ENCODE measurements at places on chromosomes 3 and 15.

DNA sequence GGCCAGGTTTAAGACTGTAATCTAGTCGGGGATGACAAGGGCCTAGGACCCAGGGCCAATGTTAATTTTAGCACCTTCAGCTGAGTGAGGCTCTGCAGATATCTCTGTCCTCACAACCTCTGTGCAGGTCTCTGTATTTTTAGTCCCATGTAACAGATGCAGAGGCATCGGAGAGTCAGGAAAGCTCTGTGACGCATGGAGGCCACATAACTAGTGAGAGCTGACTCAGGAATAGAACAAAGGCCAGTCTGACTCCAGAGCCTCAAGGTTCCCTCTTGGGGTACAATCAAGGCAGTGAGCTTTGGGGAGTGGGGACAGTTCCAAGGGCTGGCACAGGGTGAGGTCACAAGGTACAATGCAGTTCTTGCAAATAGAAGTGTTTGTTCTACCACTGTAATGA, 31.0 kb downstream of the FSTL1 start:
- no peak for DNase-seq

GRCh38 chr3:166425900-166426611, 588.8 kb upstream of the BCHE start:
- no peak for DNase-seq

- no peak for DNase-seq
Measured at GRCh38 chr3:16319723-16320122, 54.7 kb downstream of the OXNAD1 start.

GRCh38 chr3:64122476-64122875, 99.2 kb upstream of the PSMD6 start:
- no peak for DNase-seq
